Trophoblast cell (in vitro differentiated cells and primary cell): ENCODE measurements at places on chromosomes 11 and 22.
A peak's percentile ranks its signal among the peaks of the same experiment; 100 is the strongest.

- no peak for DNase-seq
These were observed 134.9 kb upstream of the TENM4 start for GRCh38 chr11:79575701-79576100.

DNA sequence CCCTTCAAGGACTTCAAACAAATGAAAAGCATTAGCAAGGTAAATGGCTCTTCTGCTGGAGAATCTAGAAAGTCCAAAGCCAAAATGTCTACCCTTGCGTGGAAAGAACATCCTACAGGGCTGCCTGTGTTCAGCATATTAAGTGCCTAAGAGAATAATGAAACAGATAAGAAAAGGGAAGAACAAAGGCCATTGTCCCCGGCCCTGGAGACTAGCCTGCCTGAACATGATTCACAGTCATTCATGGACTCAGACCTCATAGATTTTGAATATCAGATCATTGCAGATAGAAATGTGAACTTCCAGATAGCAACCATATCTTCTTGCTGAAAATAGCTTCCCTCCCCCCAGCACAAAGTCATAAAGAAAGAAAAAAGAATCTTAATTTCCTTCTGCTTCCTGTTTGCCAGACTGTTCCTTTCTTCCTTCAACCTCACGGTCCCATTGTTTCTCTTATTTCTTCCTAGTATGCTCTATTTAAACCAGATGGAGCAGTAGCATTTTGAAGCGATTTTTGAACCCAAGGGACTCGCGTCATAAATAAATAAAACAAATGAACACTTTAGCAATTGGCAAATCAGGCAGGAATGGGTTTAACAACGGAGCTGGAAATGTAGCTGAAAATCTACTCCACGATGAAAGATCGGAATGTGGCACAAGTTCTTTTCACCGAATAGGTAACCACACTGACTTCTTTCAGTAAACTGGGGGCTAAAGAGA, 408.2 kb upstream of the CCDC90B start:
- DNase-seq, result no peak

- DNase-seq, result no peak
These were observed 110.3 kb downstream of the WNT7B start for GRCh38 chr22:45866646-45867117.

- no peak for DNase-seq
These were observed 1022.0 kb downstream of the TBC1D22A start for GRCh38 chr22:47784367-47784983.

GRCh38 chr11:85827748-85828639, 17.1 kb upstream of the SYTL2 start:
- DNase-seq, result peak; percentile 21

DNA sequence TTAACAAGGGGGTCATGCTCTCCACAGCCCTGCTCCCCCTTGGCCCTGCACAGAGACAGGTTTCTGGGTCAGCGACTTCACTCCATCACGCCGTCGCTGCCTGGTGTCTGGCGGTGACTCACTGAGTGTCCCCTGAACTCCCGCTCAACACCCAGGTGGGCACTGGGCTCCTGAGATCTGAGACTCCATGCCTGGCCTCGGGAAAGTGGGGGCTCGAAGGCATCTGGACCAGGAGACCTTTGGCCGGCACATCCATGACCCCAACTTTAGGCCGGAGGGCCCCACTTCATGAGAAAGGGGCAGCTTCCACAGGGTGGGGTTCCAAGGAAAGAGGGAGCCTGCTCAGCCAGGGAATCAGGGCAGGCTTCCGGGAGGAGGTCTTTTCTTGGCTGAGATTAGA, 79.3 kb upstream of the PRR5 start:
- no peak for DNase-seq

- no peak for DNase-seq
These were observed 16.6 kb upstream of the STK33 start for GRCh38 chr11:8610532-8611116.

- DNase-seq, result no peak
These were observed 64.8 kb downstream of the RPUSD4 start for GRCh38 chr11:126146454-126147192.

GRCh38 chr11:79017811-79018210, 423.0 kb downstream of the TENM4 start:
- no peak for DNase-seq

- DNase-seq, result no peak
These were observed 484.6 kb downstream of the CNTN5 start for GRCh38 chr11:99505316-99505715.

- DNase-seq, result peak; percentile 7
These were observed 45.0 kb upstream of the FIBIN start for GRCh38 chr11:26948881-26949280.

GRCh38 chr11:77752516-77752915, 68.0 kb downstream of the RSF1 start:
- peak; percentile 14 for DNase-seq

GRCh38 chr11:20193307-20193706, 33.0 kb upstream of the DBX1 start:
- DNase-seq, result no peak

- no peak for DNase-seq
These were observed 61.6 kb downstream of the SIK2 start for GRCh38 chr11:111663820-111664219.

- DNase-seq, result no peak
These were observed 511 bp downstream of the DGKZ start for GRCh38 chr11:46347637-46348311.

DNA sequence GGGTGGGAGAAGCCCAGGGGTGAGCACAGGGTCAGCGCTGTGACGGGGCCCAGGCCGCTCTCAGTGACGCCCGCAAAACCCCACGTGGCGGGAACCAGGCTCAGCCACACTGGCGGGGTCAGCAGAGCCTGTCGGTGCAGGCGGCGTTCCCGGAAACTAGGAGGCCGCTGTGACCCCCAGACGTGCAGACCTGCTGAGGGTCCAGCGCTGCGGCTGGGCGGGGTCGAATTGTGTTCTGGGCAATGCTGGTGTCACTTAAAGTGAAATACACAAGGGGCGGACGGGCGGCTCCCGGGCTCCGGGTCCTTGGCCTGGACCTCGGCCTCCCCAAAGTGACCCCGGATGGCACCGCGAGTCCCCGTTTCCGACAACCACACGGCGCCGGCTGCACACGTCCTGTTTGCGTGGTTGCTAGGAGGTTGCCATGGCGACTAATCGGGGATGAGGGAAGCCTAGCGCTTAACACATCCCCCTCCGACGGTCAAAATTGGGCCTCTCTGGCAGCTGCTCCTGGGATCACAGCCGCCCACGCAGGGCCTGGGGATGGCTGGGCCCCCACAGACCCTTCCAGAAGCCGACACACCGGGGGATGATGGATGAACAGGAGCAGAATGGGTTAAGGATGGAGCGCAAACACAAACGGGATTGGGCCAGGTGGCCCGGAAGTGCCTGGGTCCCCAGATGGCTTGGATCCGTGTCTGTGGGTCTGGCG, 81.7 kb upstream of the PRR5 start:
- DNase-seq, result no peak

- DNase-seq, result no peak
These were observed 50.9 kb downstream of the PPP2R1B start for GRCh38 chr11:111715142-111715816.

DNA sequence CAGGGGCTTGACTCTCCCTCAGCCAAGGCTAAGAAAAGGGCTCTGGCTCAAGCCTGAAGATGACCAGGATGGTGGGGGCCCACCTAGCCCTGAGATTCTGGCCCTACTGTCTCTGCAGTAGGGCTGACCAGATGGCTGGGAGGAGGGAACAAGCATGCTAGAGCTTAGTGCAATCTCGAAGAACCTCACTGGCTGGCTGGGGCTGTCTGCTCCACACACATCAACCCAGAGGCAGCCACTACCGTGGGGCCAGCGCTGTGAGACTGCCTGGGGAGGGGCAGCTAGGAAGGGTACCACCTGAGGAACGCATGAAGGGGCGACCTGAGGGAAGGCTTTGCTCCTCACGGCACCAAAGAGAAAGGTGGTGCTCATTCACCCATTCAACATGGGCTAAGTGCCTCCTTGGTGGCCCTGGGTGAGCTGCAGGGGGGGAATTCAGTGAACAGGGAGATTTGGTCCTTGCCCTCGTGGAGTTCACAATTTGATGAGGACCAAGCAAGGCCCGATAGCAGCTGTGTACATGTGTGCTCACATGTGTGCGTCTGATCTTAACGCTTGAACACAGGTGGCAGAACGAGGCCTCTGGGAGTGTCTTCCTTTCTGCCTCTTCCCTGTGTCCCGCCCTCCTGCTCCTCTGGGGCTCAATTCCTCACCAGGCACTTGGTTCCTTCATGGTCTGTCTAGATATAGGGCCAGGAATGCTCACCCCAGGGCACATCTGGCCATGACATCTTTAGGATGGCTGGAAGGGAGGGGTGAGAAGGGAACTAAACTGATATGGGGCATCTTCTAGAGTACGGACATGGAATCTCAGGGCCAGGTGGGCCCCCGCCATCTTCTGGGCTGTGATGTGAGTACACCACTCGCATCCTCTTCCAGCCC, 102.3 kb upstream of the PITPNB start:
- no peak for DNase-seq

- no peak for DNase-seq
These were observed 1.1 kb upstream of the ALG8 start for GRCh38 chr11:78140392-78141077.

GRCh38 chr11:96167203-96167758, 175.7 kb downstream of the MAML2 start:
- DNase-seq, result no peak

- DNase-seq, result no peak
These were observed 18.1 kb downstream of the SMARCB1 start for GRCh38 chr22:23804781-23805291.

- no peak for DNase-seq
These were observed 458.5 kb downstream of the BRD1 start for GRCh38 chr22:49368976-49369725.

- DNase-seq, result no peak
These were observed 15.4 kb downstream of the DDX10 start for GRCh38 chr11:108680271-108680670.

- peak; percentile 19 for DNase-seq
These were observed 23.3 kb upstream of the TMPRSS5 start for GRCh38 chr11:113729456-113729855.

GRCh38 chr22:37176464-37177061, 11.5 kb downstream of the C1QTNF6 start:
- peak; percentile 94 for DNase-seq

- peak; percentile 79 for DNase-seq
These were observed 13.3 kb downstream of the ARHGAP1 start for GRCh38 chr11:46686886-46687795.

DNA sequence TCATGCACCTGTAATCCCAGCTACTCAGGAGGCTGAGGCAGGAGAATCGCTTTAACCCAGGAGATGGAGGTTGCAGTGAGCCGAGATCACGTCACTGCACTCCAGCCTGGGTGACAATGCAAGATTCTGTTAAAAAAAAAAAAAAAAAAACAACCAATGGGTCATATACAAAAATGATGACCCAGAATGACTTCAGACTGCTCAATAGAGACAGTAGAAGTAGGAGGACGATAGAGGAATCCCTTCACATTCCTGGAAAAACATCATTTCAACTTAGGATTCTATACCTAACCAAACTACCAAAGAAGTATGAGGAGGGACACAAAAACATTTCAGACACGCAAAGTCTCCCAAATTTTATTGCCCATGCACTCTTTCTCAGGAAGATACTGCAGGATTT, 14.1 kb upstream of the CBX7 start:
- no peak for DNase-seq

DNA sequence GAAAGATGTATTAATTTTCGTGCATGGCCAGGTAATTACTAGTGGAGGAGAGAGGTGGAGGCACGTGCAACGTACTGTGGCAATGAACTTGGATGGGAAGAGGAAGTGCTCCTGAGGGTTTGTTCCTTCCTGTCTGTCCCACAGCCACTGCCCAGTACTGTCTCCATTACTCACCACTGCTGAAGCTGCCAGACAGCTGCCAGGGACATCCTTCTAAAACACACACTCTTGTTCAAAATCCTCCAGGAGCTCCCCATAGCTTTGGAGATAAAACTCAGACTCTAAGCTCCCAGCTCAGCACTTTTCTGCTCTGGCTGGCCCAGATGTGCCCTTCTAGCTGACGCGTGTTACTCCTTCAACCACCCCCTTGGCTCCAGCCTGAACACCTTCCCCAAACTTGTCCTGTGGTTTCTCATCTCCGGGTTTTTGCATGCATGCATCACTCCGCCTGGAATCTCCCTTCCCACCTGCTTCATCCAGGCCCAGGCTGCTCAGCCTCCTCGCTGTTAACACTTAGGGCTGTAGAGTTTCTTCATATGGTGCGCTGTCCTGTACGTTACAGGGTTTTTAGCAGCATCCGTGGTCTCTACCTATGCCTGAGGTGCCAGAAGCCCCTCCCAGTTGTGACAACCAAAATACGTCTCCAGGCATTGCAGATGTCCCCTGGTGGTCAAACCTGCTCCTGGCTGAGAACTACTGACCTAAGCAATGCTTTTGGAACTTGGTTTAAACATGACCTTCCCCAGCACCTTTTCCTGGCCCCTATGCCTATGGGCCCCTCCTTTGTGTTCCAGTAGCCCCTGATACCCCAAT, 69.5 kb downstream of the C11orf91 start:
- DNase-seq, result peak; percentile 39

- DNase-seq, result no peak
These were observed 42.1 kb upstream of the TPBGL start for GRCh38 chr11:75198278-75198973.

GRCh38 chr11:117425679-117426296, 98.1 kb downstream of the CEP164 start:
- no peak for DNase-seq

DNA sequence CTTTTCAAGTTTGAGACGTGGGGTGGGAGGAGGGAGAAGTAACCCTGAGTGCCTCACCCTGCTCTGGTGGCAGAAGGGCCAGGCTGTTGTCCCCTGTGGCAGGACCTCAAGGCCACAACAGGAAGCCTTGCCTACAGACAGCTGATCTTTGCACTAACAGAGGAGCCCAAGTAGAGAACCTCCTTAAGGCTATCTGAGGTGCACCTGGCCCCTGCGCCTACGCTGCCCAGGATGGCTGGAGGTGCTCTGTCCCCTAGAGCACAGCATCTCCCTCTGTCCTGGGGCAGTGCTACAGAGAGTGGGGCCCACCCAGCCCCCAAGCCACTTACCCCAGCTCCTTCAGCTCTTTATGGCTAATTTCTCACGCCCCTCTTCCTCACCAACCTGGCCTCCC, 27.0 kb downstream of the MYO7A start:
- DNase-seq, result no peak

DNA sequence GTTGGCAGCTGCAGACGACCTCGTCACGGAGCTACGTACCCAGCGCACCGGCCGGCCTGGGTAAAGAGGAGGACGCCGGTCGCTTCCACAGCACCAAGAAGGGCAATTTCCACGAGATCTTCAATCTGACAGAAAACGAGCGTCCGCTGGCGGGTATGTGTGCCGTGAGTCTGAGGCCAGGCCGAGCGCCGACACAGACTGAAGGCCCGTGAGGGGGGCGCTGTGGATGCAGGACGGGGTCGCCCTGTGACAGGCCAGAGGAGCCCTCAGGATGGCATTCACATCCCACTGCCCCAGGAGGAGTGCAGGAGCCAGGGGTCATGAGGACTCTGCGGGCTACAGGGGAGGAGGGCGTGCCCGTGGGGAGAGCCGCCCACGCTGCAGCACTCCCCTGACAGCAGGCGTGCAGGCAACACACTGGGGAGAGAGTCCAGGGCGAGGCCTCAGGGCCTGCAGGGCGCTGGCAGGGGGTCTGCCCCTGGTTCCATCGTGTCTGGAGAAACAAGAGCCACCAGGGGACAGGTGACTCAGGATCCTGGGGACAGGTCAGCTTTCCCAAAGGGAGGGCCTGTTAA, 53.6 kb downstream of the GRAMD4 start:
- no peak for DNase-seq
